ENCODE measurements at places on chromosomes 3 and 15.

DNA sequence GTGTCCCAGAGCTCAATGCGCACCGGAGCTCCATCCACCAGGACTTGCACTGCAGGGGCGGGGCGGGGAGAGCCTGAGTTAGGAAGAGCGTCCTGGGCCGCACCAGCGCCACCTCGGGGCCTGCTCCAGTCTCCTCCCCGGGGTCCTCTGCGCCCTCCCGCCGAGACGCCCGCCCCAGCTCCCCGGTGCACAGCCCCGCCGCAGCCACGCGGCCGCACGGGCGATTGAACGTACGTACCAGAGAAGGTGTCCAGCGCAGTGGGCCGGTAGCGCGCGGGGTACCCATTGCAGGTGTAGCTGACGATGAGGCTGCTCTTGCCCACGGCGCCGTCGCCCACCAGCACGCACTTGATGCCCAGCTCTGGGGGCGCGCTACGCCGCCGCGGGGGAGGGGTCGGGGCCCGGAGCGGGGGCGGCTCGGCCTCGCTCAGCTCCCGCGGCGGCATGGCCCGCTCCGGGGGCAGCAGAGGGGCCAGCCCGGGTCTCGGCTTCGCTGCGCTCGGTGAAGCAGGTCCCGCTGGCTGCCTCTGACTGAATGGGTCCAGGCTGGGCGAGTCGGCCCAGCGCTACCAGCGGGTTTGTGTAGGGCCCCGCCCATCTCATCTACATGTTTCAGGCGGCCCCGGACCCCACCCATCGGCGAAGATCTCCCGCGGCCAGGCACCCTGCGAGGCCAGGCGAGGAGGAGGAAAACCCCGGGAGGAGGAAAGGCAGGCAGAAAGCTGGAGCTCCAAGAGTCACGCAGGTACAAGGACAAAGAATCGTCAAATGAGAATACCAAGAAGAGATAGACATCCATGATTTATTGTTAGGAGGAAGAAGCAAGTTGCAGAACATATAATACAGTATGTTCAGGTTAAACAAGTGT is at the start of gene RHOV:
Gene RHOV, minus strand, starts transcription at position 541 of the 868 bp plus-strand sequence. Its CDS starts 95 bp downstream, at position 446.
- DNase-seq, result no peak

DNA sequence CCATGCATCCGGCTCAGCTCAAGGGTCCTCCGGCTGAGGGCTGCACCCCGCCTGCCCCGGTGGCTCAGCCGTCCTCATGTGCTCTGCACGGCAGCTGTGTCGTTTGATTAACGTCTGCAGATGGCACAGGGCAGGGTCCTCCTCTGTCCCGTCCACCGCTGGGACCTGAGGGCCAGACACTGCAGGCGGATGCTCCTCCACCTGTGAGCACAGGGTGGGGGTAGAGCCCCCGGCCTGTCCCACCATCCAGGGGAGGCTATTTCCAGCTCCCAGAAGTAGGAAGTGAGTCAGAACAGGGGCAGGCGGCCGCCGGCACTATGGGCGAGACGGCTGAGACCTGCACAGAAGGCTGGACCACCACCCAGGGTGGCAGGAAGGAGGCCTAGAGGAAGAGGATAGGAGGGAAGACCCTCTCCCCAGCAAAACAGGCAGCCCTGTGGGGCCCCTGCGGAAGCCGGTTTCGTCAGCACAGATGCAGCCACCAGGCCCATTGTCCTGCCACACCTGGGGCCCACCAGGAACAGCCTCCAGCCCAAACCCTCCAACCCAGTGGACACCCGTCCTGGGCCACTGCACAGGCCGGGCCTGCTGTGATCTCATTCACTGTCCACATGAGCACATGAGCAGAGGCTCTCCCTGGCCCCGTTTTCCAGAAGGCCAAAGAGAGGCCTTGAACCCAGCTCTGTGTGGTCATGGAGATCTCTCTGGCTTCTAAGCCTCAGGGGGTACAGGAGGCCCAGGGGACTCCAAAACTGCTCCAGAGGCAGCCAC is 12.6 kb upstream of the PLXND1 start:
- no peak for DNase-seq

- no peak for DNase-seq
Measured at GRCh38 chr3:52270252-52270754, 8.1 kb downstream of the WDR82 start.

DNA sequence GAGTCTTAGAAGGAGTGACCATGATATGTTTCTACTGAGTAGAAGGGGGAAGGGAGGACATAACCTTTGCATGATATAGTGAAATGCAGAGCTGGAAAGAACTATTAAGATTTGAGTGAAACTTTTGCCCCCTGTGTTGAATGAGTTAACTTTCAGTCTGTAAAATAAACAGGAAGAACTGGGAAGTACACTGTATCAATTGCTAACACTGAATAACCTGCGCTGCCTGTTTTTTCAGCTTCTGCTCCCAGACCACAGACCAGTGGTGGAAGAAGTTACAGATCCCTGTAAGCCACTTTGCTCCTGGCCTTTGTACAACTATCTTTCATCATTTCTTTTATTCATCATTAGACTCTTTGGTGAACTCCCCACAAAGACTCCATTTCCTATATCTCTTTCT is 3.6 kb upstream of the LRCH3 start:
- no peak for DNase-seq

GRCh38 chr15:33159726-33160453 is 34.6 kb downstream of the FMN1 start:
- no peak for DNase-seq

- DNase-seq, result no peak
Measured at GRCh38 chr15:85579957-85580694, 199.7 kb downstream of the AKAP13 start.

DNA sequence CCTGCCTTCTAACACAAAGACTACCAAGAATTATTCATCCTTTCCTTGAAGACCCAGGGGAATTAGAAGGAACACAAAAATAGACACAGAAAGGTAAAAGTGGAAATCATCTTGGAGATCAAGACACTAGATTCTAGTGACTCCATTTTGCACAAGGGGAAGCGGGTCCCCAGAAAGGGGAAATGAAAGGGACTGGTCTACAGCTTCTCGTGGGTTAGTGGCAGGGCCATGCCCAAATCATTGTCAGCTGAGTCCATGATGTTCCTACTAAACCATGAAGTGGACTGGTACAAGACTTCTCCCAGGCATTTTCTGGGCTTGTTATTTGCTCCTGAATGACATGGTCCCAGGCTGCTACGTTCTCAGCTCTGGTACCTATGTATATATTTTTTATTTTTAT is 230.7 kb upstream of the TPRG1 start:
- no peak for DNase-seq

DNA sequence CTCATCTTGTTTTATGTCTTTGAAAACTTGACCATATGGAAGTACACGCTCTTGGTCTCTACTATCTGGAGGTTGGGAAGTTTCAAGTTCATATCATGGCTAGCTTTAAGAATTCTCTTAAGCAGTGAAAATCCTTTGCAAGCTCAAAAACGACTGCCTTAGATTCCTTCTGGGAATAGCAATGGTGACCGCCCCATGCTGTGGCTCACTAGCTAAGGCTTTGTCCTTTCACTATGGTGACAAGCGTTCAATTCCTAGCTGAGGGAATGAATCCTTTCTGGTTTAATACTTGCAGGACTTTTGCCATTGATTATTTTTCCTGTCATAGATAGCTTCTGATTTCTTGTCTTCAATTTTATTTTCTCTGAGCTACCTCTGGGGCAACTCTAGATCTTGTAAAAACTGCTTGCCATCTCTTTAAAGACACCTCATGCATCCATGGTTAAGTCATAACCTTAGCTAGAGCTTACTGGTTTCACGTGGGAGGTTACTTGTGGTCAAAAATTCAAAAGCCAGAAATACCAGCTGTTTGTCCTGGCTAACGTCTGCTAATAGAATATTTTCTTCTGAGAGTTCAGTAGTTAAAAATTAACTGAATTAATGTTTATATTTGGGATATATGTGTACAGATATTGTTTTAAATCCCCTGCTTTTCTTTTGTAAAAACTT is 673.4 kb upstream of the CBLB start:
- DNase-seq, result no peak

DNA sequence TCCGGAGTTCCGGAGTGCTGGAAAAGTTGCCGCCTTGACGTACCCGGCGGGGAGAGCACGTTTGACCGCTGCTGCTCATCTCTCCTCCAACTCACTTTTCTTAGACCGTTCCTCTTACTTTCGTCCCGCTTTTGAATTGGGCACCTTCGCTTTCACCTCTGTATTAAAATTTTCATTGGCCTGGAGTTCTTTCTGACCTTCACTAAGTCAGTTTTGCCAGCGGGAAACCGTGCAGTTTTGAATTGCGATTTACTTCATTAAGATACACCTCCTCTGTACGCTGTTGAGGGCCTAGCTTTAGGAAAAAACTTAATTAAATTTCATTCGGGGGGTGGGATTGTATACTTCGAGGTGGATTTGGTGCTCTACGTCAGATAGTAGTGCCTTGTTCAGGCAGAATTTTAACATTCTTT is 1.3 kb downstream of the GMPS start:
- no peak for DNase-seq

GRCh38 chr3:10391391-10391790 is 70.5 kb upstream of the SEC13 start:
- DNase-seq, result no peak

DNA sequence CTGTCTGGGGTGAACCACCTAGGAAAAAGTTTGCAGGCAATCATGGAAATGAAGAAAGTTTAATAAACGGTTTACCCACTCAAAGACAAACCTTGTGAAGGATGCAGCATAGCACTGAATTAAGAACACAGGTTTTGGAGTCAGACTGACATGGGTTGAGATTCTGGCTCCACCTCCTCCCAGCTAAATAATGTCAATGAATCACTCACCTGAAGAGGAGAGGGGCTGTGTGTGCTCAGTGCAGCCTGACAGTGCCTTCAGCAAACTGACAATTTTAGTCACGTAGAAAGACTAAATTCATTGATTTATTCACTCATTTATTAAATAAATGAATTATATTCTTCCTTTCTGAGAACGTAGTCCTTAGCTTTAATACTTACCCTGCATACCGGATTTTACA is 18.9 kb downstream of the NR1I2 start:
- DNase-seq, result no peak

GRCh38 chr15:45653702-45654424 is 19.0 kb downstream of the SQOR start:
- DNase-seq, result no peak

GRCh38 chr15:93028632-93029213 is 60.3 kb downstream of the RGMA start:
- peak; percentile 57 for DNase-seq

DNA sequence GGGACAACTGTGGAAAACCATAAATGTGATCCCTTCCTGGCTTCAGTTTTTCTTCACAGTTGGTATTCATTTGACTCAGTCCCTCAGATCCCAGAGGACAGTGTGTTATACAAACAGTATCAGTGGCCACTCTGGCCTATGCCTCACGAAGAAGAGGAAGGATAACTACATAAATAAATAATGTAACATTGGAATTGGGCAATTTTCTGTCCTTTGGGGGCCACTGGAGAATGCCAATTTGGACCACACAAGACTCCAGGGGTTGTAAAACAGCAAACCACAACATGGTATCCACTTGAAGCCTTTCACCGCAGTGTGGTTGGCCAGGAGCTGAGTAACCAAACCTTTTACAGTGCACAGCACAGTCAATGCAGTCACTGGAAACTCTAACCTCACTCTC is 1077.0 kb downstream of the ROBO2 start:
- DNase-seq, result no peak

DNA sequence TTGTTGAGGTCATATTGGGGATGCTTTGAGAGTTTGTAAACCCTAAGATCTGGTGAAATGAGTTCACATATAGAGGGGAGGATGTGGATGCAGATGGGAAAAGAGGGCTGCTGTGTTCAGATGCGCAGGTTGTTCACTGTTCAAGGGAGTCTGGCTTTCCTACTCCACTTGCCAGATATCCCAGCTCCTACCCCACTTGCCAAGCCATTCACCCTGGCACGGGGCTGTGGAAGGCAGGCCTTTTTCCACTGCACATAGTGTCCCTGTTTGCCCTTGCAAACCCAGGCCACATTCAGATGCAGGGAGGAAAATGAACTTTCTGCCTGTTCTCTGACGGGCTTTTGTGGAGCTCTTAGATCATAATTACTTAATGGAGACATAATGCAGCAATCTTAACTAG is 29.0 kb downstream of the CRABP1 start:
- DNase-seq, result no peak

- no peak for DNase-seq
Measured at GRCh38 chr3:5666455-5666854, 478.9 kb downstream of the EDEM1 start.

- no peak for DNase-seq
Measured at GRCh38 chr3:105334138-105334882, 32.4 kb upstream of the ALCAM start.

DNA sequence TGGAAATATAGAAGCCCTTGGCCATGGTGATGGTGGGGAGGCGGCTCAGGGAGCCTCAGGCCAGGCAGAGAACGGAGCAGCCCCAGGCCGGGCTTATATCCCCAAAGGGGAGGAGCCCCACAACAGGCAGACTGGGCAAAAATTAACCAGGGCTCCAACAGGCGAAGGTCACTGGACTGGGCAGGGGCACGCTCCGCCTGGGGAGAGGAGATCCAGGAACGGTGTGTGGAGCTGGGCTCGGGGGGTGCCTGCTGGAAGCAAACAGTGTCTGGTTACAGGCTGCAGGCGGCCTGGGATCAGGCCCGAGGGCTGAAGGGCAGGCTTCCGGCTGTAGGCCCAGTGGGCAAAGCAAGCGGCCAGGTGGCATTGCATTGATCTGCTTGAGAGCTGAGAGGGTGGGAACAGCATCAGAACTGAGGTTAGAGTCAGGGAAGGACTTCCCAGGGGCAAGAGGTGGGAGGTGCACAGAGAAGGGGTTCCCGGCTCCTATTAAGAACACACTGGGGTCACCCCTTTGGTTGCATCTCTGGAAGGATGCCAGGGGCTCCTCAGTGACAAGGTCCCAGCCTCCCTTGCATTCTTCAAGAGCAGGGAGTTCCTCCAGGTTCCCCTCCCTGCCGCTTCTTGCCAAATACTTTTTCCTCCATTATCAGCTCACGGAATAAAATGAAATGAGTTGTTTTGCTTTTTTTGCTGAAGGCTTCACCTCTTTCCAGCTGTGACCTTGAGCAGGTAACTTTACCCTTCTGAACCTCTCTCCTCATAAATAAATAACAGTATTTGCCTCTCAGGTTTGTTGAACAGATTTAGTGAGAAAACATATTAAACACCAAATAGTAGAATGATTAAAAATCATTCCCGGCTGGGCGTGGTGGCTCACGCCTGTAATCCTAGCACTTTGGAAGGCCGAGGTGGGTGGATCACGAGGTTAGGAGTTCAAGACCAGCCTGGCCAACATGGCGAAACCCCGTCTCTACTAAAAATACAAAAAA is 7.8 kb downstream of the ANPEP start:
- no peak for DNase-seq

GRCh38 chr15:81253846-81254245 is 57.2 kb downstream of the IL16 start:
- DNase-seq, result no peak

DNA sequence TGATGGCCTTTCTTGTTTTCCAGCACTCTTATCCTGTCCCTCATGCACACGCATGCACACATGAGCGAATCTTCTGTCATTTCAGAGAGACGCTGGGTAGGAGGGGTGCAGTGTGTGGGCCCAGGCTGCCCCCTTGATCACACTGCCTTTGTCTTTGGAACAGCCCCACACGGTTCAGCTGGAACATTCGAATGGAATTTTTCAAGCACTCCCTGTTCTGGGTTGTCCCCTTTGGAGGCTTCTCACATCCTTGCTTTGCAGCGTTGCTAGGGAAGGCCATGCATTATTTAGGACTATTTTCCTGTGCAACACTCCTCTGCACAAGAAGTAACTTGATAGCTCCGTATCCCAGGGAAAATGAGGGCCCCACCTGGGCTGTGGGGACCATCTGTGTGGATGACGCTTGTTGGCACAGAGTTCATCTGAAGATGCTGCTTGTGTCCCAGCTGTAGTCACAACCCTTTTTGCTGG is 78.4 kb downstream of the SPSB4 start:
- no peak for DNase-seq
